ENCODE measurements at places on chromosomes 4 and X.

- DNase-seq, result no peak
Observed at GRCh38 chr4:15031993-15032675, 29.9 kb downstream of the CPEB2 start.

DNA sequence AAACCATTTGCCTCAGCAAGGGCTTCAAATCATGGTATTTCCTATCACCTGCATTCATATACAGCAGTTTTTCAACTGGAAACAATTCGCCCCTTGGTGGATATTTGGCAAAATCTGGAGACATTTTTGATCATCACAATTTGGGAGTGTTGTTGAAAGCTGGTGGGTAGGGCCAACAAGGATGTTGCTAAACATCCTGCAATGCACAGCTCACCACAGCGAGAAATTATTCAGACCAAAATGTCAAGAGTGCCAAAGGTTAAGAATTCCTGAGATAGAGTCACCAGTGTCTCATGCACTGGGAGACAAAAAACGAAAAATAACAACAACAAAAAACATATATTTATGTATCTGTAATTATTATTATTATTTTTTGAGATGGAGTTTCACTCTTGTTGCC lies 435.2 kb upstream of the CTSO start:
- DNase-seq, result no peak

- DNase-seq, result no peak
Observed at GRCh38 chr4:33149658-33150524, 2429.7 kb downstream of the PCDH7 start.

- DNase-seq, result no peak
Observed at GRCh38 chrX:104166735-104167436, 633 bp downstream of the FAM199X start.

DNA sequence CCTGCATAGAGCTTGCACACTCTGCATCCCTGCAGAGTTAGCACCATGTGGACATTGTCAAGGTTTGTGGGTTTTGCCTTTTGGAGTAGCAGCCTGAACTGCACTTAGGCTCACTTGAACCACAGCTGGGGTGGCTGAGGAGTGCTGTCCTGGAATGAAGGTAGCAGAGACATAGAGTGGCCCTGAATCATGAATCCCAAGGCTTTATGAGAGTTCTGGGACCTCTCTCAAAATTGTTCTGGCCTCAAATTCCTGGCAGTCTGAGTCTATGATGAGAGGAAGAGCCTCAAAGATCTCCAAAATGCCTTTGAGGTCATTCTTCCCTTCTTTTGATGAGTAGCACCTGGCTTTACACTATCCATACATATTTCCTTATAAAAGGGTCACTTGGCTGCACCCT lies 37.1 kb upstream of the ADH1C start:
- DNase-seq, result no peak

- DNase-seq, result no peak
Observed at GRCh38 chr4:98094118-98094517, 49.2 kb downstream of the STPG2 start.

DNA sequence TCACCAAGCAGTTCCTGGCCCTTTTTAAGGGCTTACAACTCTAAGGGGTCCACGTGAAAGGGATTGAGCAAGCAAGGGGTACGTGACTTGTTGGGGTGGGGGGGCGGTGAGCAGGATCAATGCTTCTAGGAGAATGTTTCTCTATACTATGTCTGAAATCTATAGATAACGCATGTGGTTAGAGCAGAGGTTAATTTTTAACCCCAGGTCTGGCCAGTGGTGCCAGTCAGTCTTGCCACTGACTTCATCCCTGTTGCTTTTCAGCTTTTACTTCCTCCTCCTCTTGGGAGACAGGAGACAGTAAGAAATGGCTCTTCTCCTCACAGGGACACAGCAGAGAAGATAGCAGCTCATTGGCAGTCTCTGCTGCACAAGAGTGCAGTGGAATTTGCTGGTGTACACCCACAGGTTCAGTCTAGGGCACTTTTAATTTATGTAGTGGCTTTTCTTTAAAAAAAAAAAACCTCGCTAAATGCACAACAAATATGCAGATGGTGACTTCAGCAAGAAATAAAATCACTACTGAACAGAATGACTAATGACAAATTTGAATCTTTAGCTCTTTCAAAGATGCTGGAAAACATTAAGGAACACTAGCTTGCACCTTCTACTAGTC lies 190.5 kb downstream of the CCNG2 start:
- no peak for DNase-seq

- DNase-seq, result peak; percentile 24
Observed at GRCh38 chr4:77052352-77052751, 23.4 kb downstream of the CCNI start.

GRCh38 chrX:49292400-49293362 lies 10.8 kb upstream of the GAGE10 start:
- no peak for DNase-seq

DNA sequence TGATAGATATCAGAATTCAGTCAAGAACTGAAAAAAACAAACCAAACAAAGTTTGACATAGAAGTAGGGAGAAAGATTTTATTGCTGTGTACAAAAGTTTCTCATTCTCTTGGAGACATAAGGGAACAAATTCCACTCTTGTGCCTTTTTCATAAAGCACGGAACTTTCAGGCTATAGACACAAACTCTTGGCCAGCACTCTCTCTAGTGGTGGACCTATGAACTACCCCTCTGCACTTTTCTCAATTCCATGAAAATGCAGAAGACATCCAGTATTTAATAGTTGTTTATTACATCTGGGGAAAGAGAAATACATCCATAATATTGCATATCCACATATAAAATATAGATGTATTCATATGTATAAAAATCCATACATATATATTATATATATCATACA lies 291.6 kb upstream of the HS3ST1 start:
- no peak for DNase-seq

- peak; percentile 49 for DNase-seq
Observed at GRCh38 chr4:40283968-40284367, 51.2 kb upstream of the CHRNA9 start.

GRCh38 chrX:135384161-135384836 lies 37.4 kb upstream of the SMIM10L2A start:
- DNase-seq, result no peak

- no peak for DNase-seq
Observed at GRCh38 chrX:129714581-129714980, 24.2 kb upstream of the XPNPEP2 start.

GRCh38 chr4:170741856-170742255 lies 652.1 kb upstream of the AADAT start:
- no peak for DNase-seq

- no peak for DNase-seq
Observed at GRCh38 chrX:72120837-72121236, 10.9 kb downstream of the RTL5 start.

GRCh38 chr4:124061413-124061812 lies 651.1 kb downstream of the ANKRD50 start:
- DNase-seq, result no peak

GRCh38 chrX:45322382-45322781 lies 121.7 kb upstream of the DIPK2B start:
- DNase-seq, result no peak

DNA sequence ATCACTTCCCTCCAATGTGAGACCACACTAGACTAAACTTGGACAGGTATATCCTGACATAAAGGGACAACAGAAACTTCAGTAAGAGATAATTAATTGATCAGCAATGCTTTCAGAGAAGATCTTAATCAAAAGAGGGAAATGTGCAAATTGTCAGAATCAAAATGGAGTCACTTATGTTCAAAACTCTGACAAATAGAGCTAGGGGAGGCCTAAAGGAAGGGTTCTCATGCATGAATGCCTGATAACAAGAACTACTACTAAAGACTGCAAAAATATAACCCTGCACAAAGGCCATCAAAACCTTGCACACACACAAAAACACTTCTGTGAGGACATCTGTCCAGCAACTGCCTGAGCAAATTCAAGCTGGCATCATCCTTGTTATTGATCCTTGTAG lies 637.5 kb upstream of the INTU start:
- no peak for DNase-seq

GRCh38 chrX:109774136-109774535 lies 41.1 kb upstream of the ACSL4 start:
- DNase-seq, result no peak

GRCh38 chrX:63466690-63467089 lies 115.6 kb upstream of the SPIN4 start:
- no peak for DNase-seq

GRCh38 chr4:127809173-127809800 lies 27.2 kb downstream of the HSPA4L start:
- no peak for DNase-seq

DNA sequence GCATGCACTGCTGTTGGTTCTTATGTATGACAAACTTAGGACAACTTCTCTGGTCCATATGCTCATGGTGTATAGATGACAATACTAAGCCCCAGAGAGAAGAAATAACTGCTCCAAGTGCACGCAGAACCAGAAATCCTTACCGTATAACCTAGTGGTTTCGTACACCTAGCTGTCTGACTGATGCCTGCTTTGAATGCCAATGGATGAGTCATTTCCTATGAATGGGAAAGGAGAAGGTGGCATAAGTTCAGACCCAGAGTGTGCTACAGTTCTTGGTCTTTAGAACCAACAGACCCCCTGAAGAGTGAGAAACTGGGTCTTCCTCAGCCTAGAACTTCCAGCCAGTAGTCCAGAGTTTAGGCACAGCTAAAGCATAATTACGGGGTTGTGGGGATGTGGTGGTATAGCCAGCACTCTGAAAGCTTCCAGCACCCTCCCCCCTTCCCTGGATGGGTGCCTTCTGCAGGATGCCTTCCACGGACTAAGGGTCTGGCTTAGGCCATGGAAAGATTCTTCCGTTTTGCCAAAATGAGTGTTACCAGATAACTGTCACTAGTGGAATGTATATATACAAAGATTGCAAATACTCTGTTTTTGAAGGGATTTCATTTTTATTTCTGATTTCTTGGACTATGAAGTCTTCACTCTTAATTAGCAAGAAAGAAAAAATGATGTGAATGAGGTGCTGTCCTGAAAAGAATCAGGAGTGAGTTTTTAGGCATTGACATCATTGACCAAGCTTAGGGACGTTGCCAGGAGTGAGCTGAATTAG lies 84.6 kb upstream of the PACRGL start:
- no peak for DNase-seq
